Endothelial cell (in vitro differentiated cells): ENCODE measurements at places on chromosomes 1 and 21.

- no peak for DNase-seq
Measured at GRCh38 chr1:106964495-106964894, 92.0 kb upstream of the PRMT6 start.

DNA sequence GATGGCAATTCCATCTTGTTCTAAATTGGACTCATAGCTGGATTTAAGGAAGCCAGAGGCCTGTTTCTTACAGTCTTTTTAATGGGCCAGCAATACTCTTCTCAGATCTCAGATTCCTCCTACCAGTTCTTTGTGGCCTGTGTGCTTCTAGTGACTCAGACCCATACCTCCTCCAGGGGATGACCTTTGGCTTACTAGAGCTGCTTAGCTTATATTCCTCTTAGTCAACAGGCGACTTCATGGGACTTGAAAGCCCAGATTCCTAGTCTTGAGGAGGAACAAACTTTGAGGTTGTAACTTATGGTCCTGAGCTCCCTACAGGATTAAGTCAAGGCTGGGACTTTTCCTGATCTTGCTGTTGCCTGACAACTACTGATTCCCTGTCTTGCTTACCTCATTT lies 12.4 kb upstream of the PAPPA2 start:
- no peak for DNase-seq

GRCh38 chr1:75727571-75727970 lies 3.1 kb downstream of the ACADM start:
- no peak for DNase-seq

GRCh38 chr1:5798151-5798730 lies 194.0 kb downstream of the NPHP4 start:
- DNase-seq: no peak

- DNase-seq: no peak
Measured at GRCh38 chr1:100535264-100535663, 2.7 kb upstream of the GPR88 start.

DNA sequence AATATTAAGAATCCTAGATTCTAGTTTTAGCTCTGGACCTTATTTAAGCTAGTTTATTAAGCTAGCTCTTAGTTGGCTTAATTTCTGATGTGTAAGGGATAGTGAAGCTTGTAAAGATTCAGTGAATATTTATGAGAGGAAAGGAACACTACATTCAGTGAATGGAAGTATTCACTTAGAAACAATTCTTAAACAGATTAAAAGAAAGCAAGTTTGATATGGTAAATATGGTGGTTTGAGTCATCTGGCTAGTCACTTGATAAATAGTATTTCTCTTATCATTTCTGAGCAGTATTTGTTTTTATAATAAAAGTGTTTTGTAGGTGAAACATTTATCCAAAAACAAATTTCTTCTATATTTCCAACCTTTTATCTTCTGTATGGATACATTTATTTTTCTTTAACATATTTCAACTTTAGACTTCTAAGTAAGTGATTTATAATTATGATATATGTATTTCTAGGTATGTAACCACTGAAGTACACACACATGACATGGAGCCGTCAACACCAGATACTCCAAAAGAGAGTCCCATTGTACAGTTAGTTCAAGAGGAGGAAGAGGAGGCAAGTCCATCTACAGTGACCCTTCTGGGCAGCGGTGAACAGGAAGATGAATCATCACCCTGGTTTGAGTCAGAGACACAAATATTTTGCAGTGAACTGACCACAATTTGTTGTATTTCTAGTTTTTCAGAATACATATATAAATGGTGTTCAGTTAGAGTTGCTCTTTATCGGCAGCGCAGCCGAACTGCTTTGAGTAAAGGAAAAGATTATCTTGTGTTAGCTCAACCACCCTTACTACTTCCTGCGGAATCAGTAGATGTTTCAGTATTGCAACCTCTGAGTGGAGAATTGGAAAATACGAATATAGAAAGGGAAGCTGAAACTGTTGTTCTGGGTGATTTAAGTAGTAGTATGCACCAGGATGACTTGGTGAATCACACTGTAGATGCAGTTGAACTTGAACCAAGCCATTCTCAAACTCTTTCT lies 55.6 kb downstream of the SUCO start:
- no peak for DNase-seq

GRCh38 chr1:23417570-23417969 lies 7.0 kb downstream of the TCEA3 start:
- DNase-seq: no peak

DNA sequence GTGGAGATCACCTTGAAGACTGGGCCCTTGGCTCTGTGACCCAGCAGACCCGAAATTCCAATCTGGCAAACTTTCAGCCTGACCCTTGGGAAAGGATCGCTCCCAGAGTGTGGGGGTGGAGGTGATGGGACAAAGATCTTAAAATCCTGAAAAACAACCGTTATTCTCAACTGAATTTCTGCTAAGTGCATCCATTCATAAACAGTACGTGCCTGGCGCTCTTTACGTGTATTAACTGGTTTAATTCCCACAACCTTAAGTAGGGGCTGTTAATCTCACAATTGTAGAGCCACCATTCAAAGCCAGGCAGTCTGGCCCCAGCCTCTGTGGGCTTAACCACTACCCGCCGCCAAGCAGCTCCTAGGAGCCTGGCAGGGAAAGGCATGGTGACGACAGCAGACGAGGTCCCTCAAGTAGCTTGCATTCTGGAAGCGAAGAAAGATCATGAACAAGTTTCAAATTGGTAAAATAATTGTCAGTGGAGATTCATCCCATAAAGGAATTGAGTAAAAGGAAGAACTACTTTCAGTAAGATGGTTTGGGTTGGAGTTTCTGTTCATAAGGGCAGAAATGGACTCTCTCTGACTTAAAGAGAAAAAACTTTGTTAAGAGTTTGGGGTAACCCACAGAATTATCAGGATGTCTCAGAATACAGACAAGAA lies 11.4 kb upstream of the RGS16 start:
- no peak for DNase-seq

GRCh38 chr1:236315518-236315917 lies 33.8 kb upstream of the ERO1B start:
- no peak for DNase-seq
